ENCODE measurements at places on chromosomes 6 and 20. TPM values are rescaled to one million over a fixed set of nuclear protein-coding genes. Genes with fewer than 3 reads are reported as not detected.

- DNase-seq, result no peak
These were observed 549.6 kb upstream of the CITED2 start for GRCh38 chr6:139923964-139924475.

Gene FABP7
- total RNA-seq, result not detected

GRCh38 chr20:38864662-38865061 lies 59.2 kb downstream of the PPP1R16B start:
- no peak for DNase-seq

Gene RGS17
- total RNA-seq, result 0.30 TPM

GRCh38 chr6:169253337-169254238 lies at the start of gene THBS2:
Gene THBS2, minus strand, starts transcription at chr6:169253846. Its CDS starts 3,062 bp downstream, at chr6:169250784.
- DNase-seq, result no peak

- DNase-seq, result no peak
These were observed 709 bp upstream of the ZNF76 start for GRCh38 chr6:35258858-35259193.
